ENCODE measurements at places on chromosomes 5 and 9.

GRCh38 chr5:32714836-32715235, 3.7 kb downstream of the NPR3 start:
- DNase-seq: no peak

GRCh38 chr9:134602547-134603362, 38.8 kb upstream of the COL5A1 start:
- DNase-seq: peak; percentile 8

DNA sequence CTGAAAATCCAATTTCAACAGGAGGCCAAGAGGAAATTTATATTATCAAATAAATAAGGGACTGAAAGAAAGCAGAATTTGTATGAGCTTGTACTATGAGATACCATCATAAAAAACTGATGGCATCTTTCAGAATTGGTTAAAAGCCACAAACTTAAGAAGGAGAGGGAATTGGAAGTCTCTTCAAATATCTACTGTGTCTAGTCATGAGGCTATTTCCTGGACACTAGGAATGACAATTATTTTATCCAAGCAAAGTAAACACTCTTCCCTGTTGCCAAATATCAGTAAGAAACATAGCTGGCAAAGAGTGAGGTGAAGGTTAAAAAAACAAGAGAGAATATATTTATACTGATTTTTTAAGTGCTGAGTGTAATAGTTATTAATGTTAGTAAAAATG, 101.5 kb upstream of the ARRDC3 start:
- DNase-seq: no peak

DNA sequence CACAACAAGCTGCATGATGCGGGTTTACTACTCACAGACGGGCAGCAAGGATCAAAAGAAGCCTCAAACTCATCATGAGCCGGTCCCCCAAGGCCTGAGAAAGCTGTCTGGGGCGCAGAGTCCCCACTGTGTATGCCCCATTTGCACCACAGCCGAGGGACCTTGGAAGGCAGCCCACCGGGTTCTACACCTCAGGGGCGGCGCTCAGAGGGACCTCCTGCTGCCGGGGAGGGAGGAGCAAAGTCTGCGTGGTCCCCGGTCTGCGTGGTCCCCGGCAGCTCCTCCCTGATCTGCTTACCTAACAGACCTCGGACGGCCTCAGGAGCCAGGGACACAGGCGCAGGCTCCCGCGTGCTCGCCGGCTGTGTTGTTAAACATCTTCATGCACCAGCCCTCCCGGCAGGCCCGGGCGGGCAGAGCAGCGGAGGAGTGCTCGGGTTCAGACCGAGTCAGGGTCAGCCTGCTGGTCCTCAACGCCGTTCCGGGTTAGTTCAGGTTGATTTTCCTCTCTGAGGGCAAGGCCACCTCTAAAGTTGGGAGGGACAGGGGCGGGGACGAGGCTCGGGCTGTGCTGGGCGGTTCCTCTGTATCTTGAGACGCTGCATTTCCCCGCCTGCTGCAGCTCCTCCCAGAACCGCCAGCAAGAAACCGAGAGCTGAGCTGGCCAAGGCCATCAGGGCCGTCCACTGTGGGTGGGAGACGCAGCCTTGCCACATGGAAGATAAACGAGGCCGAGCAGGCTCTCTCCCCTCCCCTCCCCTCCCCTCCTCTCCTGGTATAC, 74.6 kb downstream of the MRPL36 start:
- peak; percentile 35 for DNase-seq

- DNase-seq: no peak
Measured at GRCh38 chr9:88998911-88999310, 7.6 kb downstream of the S1PR3 start.

DNA sequence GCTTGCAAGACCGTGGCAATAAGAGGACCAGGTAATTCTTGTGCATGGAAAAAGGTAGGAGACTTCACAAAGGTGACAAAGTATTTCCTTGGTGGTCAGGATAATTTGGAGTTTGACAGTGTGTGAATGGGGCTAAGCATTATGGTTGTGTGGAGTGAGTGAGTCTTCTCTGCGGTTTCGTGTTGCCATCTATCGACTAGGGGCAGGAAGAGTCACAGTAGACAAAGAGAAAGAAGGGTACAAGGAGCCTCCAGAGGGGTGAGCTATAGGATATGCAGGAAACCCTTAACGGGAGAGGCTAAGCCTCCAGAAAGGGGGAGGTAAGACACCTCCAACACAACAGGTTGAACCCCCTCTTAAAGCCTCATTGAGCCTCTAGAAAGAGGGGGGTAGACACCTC, 64.0 kb upstream of the RANBP6 start:
- DNase-seq: no peak

- DNase-seq: no peak
Measured at GRCh38 chr9:133845440-133845839, 107.3 kb upstream of the SARDH start.

GRCh38 chr5:42579320-42579719, 156.1 kb downstream of the GHR start:
- no peak for DNase-seq

- DNase-seq: no peak
Measured at GRCh38 chr5:76482984-76483383, 79.9 kb downstream of the IQGAP2 start.

GRCh38 chr9:71780953-71781352, 12.6 kb upstream of the CEMIP2 start:
- DNase-seq: no peak

DNA sequence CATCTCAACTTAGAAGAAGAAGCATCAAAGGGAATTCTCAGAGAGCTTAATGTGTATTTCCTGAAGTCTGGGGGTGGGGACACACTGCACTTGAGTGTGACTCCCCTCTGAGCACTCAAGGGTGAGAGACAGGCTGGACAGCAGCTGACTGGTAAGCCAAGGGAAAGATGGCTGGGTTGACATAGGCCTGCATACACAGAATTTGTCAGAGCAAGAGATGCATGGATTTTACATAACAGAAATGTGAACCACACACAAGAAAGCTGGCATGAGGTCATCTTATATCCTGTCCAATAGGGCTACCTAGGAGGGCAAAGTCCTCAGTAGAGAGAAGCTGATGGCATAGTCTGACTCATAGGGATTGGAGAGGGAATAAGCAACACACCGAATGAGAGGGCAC, 114.3 kb upstream of the EPB41L4A start:
- DNase-seq: no peak

- DNase-seq: no peak
Measured at GRCh38 chr5:78698191-78698791, 49.7 kb upstream of the LHFPL2 start.

GRCh38 chr9:121752929-121753328, 101.5 kb downstream of the DAB2IP start:
- no peak for DNase-seq

GRCh38 chr5:113274836-113275414, 159.9 kb downstream of the TSSK1B start:
- DNase-seq: no peak

DNA sequence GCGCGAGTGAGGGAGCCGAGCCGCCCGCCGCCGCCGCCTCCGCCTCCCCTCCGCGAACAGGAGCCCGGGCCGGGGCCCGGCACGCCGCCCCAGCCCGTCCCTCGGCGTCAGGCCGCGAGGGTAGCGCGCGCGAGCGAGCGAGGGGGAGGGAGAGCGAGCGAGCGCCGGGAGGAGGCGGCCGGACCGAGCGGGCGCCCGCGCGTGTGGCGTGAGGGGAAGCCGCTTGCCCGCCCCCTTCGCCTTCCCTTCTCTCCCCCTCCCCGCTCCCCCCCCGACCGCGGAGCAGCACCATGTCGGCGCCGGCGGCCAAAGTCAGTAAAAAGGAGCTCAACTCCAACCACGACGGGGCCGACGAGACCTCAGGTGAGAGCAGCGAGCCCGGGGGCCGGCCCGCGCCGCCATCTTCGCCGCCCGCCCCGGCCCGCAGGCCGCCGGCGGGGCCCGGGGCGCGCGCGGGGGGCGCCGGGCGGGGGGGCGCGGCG, 312 bp downstream of the SET start:
- no peak for DNase-seq

DNA sequence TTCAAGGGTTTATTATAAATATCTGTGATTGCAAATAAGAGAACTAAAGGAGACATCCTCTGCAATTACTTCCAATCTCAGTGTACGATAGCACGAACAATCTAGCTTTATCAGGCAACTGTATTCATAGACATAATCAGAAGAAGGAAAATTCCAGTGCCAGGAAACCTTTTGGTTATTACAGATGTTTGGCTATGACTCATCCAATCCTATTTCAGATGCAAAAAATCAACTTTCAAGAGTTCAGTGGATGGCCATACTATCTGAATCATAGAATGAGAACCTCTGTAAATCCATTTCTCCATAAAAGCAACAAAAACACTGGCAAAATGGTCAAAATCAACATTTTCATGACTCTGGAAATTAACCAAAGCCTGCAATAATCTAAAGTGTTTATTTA, 37.9 kb downstream of the GAS1 start:
- DNase-seq: no peak

DNA sequence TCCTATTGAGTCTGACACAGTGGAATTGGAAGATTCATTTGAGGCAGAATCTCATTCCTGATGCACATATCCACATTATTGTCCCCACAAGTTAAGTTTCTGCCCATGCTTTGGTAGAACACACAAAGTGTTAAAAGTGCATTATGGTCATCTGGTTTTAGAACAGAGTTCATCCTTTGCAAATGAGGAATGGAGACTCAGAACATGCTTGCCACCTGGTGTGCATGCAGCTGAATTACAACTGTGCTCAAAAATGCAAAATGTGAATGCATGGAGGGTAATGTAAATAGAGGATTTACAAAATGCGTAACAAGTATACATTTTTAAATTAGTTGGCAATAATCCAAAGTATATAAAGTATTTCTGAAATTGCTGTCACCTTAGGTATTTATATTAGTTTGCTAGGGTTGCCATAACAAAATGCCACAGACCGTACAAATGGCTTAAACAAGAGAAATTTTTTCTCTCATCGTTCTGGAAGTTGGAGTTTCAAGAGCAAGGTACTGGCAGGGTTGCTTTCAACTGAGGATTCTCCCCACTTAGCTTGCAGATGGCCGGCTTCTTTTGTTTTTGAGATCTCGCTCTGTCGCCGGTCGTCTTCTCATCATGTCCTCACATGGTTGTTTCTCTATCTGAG, 671.1 kb downstream of the TAF11L14 start:
- no peak for DNase-seq

DNA sequence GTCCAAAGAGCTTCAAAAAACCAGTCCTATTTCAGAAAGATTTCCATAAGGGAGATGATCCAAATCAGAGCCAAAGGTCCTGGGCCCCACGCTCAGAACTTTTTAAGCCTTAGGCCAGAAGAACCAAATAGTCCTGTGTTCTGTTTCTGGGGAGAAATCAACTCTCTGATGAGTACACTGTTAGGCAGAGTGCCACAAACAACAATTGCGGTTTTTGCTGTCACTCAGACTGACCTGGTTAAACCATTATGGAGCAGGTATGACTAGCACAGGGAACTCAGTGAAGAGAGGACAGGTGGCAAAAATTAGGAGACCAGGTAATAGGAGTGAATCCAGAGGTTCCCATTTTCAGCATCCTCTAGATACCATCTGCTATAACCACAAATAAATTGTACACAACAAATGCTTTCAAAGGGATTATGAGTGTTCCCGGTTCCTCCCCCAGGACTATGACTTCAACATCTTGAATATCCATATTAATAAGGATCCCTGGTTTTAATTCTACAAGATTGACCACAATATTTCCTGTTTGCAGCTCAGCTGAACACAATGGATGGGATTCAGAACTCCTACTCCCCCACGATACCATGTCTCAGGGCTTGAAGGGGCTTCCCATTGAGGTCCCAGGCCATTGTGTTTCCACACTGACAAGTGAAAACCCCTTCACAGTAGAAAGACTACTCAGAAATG, 52.1 kb upstream of the FREM1 start:
- DNase-seq: no peak

GRCh38 chr9:88106492-88106891, 31.8 kb downstream of the SPATA31C2 start:
- DNase-seq: peak; percentile 27

DNA sequence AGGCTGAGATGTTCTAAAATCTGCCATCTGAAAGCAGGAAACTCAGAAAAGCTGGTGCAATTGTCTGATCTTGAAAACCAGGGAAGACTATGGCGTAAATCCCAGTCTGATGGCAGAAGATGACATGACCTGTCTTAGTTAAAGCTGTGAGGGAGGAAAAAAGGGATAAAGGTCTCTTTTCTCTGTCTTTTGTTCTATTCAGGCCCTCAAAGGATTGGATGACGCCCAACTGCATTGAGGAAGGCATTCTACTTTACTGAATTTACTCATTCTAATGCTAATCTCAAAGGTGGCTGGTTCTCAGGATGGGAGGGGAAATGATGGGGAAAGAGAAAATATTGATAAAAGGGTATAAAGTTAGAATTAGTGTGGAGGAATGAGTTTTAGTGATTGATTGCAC, 312.8 kb upstream of the CTNND2 start:
- DNase-seq: no peak

DNA sequence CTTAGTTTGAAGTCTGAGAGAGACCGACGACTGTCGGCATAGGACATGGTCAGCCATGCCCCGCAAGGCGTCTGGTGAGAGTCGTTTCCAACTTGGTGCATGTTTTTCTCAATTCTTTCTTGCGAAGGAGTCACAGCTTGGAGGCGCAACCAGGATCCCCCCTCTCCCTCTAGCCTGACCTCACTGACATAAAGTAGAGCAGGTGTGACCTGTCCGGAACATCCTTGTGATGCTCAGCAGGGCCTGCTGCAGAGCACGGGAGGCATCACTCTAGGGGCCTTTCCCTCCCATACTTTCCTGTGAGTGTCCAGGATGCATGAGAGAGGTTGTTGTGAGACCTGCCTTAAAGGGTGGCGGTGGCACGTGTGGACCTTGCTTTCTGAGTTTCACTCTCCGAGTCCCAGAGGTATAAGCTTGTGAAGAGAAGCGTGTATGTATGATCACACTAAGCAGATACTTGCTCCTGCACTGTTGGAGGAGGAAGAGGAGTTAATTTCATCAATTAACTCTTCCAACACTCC, 5.0 kb downstream of the TENT4A start:
- no peak for DNase-seq

- DNase-seq: no peak
Measured at GRCh38 chr5:133121080-133121479, 69.3 kb downstream of the HSPA4 start.

GRCh38 chr5:173158366-173158765, 14.0 kb downstream of the BNIP1 start:
- DNase-seq: no peak

- no peak for DNase-seq
Measured at GRCh38 chr5:98104454-98105188, 668.8 kb upstream of the RGMB start.

- DNase-seq: no peak
Measured at GRCh38 chr5:96045888-96046287, 84.2 kb upstream of the ELL2 start.

DNA sequence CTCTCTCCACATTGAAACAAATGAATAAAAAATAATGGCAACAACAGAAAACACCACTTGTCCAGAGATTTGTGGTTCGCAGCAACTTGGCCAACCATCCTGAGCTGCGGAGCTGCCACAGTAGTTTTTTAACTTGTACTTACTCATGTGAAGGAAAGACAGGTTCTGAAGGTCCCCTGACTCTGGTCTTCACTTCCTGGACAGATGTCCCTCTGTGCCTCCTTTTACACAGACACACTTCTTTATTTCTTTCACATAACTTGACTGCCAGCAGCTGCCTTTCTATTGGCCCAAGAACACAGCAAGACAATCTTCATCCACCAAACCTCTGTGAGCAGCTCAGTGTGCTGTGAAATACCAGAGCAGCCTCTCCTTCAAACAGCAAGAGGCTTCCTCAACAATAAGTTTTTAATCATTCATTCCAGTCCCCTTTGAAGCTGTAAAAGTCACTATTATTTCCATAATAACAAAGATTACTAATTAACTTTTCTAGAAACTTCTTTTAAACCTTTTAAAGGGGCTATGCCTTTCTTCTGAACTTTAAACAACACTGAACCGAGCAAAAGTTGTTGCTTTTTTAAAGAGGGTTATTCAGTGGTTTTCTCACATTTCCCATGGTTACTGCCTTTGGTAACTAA, 198.7 kb downstream of the NR2F1-AS1 start:
- no peak for DNase-seq
